Activated naive CD8-positive, alpha-beta T cell treated with anti-CD3 and anti-CD28 coated beads for 36 hours (primary cell): ENCODE measurements at places on chromosomes 11 and 22.

GRCh38 chr22:50606165-50606945 is 5.8 kb downstream of the MAPK8IP2 start:
- no peak overlapping the region for H3K4me3 ChIP-seq
- H3K27me3 ChIP-seq = peaks cover 63% of the 10 kb centered on the region
- peaks cover 3% of the 10 kb centered on the region for H3K4me1 ChIP-seq
- no peak for DNase-seq
- no peak overlapping the region for H3K27ac ChIP-seq
- no peaks in the 10 kb centered on the region for H3K36me3 ChIP-seq

- H3K4me1 ChIP-seq = no peaks in the 10 kb centered on the region
- H3K27me3 ChIP-seq = no peaks in the 10 kb centered on the region
- H3K36me3 ChIP-seq = no peaks in the 10 kb centered on the region
- H3K27ac ChIP-seq = no peak overlapping the region
- no peak for DNase-seq
Measured at GRCh38 chr11:106939157-106939556, 79.1 kb downstream of the GUCY1A2 start.

DNA sequence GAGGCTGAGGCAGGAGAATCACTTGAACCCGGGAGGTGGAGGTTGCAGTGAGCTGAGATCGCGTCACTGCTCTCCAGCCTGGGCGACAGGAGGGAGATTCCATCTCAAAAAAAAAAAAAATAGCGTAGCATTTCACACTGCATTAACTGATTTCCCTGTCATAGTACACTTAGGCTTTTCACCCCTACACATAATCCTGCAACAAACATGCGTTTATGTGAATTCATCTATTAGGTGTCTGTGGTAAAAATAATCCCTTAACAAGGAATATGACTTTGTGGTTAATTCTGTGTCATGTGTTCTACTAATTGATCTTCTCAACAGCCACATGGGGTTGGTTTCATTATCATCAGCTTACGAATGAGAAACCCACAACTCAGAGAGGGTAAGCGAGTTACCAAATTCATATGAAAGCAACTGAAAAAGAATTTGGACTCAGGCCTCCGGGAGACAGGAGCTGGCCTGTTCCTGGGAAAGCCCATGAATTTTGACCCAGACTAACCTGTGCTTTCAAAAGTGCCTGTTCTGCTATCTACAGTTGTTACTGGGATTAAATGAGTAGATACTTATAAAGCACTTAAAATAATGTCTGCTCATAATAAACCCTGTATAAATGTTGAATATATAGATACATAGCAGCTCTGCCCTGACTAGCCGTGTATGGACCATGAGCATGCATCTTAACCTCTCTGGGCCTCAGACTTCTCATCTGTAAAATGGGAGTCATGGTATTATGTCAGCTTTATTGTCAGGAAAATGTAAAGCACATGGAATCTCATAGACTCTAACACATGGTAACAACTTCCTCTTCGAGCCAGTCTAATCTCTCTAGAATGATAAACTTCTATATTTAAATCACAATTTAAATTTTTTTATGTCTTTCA is 36.6 kb downstream of the KCNJ1 start:
- no peaks in the 10 kb centered on the region for H3K36me3 ChIP-seq
- H3K4me3 ChIP-seq = no peak overlapping the region
- H3K4me1 ChIP-seq = peaks cover 19% of the 10 kb centered on the region
- no peak for DNase-seq
- H3K27me3 ChIP-seq = no peaks in the 10 kb centered on the region

- H3K4me1 ChIP-seq = no peaks in the 10 kb centered on the region
- no peak for DNase-seq
- H3K27me3 ChIP-seq = no peaks in the 10 kb centered on the region
- H3K36me3 ChIP-seq = no peaks in the 10 kb centered on the region
Measured at GRCh38 chr11:34284156-34284555, 73.7 kb downstream of the ABTB2 start.

GRCh38 chr11:67441098-67441563 is 2.1 kb downstream of the CORO1B start:
- no peak overlapping the region for H3K27ac ChIP-seq
- no peaks in the 10 kb centered on the region for H3K27me3 ChIP-seq
- peaks cover 33% of the 10 kb centered on the region for H3K36me3 ChIP-seq
- peak overlapping the region; percentile 34 for H3K4me3 ChIP-seq
- DNase-seq = no peak

DNA sequence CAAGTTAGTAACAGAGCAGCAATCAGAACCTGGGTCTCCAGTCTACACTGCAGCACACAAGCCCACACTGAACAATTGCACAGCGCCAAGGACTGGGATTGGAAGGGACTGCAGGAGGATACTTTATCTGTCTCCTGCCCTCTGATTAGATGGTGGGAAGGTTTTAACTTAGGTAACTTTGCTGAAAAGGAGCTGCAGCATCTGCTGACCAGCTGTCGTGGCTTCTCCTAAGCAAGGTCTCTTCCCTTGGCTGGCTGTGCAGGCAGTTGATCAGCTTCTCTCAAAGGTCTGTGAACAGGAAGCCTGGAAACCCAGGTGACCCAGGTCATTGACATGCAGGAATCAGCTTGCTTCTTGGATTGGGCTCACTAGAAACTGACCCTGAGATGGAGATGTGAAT is 82.4 kb downstream of the ISX start:
- H3K36me3 ChIP-seq = no peaks in the 10 kb centered on the region
- no peak for DNase-seq
- no peak overlapping the region for H3K4me3 ChIP-seq
- H3K27ac ChIP-seq = no peak overlapping the region

DNA sequence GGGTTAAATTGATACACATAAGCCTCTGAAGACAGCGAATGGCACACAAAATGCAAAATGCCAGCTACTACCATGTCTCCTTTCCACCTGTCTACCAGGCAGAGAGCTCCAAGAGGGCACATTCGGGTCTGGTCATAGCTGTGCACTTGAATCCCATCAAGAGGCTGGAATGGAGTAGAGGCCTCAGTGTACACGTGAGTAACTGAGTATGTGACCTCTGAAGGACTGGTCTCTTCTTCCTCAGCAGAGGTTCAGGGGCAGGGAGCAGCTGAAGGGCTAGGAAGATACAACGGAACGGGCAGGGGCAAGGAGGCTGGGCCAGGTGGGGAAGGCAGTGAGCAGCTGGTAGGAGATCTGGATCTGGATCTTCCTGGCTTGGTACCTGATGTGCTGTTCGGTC is 56.3 kb upstream of the PHOX2A start:
- H3K27me3 ChIP-seq = no peaks in the 10 kb centered on the region
- H3K4me3 ChIP-seq = no peak overlapping the region
- H3K27ac ChIP-seq = no peak overlapping the region
- no peak for DNase-seq

- no peak overlapping the region for H3K27ac ChIP-seq
- H3K36me3 ChIP-seq = no peaks in the 10 kb centered on the region
- no peak overlapping the region for H3K4me3 ChIP-seq
- DNase-seq = no peak
- H3K4me1 ChIP-seq = peaks cover 2% of the 10 kb centered on the region
Measured at GRCh38 chr22:19035474-19036228, 86.6 kb downstream of the DGCR2 start.

DNA sequence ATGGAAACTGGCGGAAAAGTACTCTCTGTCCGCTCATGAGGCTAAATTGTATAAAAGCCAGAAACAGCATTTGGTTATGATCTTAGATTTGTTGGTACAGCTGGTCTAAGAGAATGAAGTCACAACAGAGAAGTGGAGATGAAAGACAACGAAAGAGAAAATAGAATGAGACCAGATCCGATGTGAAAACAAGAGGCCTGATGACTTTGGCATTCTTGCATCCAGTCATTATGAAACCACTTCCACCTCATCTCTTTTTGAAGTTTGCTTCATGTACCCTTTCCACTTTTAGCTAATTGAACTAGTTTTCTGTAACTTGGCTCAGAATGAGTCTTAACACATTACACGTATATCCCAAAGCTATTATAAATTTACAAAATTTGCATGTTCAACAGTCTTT is 1431.7 kb downstream of the LRRC4C start:
- no peaks in the 10 kb centered on the region for H3K36me3 ChIP-seq
- DNase-seq = no peak
- H3K27ac ChIP-seq = no peak overlapping the region
- H3K4me1 ChIP-seq = no peaks in the 10 kb centered on the region
- no peaks in the 10 kb centered on the region for H3K27me3 ChIP-seq
- H3K4me3 ChIP-seq = no peak overlapping the region

GRCh38 chr11:121236115-121237001 is 56.2 kb upstream of the SC5D start:
- DNase-seq = no peak
- H3K4me3 ChIP-seq = no peak overlapping the region
- H3K36me3 ChIP-seq = no peaks in the 10 kb centered on the region
- no peak overlapping the region for H3K27ac ChIP-seq
- peaks cover 18% of the 10 kb centered on the region for H3K27me3 ChIP-seq
- peaks cover 13% of the 10 kb centered on the region for H3K4me1 ChIP-seq

DNA sequence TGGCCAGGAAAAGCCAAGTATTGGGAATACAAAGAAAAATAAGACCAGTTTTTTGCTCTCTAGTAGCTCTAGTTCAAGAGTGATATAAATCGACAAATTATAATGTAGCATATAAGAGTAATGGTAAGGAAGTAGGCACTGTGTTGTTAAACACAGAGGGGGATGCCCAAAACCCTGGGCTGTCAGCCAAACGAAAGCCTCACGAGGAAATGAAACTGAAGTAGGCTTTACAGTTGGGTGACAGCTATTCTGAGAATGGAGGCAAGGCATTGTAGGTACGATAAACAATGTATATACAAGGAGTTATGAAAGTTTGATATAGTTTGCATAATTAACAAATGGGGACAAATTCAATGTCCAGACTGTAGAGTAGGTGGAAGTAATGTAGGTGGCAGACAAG is 176.4 kb downstream of the FAM181B start:
- no peaks in the 10 kb centered on the region for H3K4me1 ChIP-seq
- H3K36me3 ChIP-seq = no peaks in the 10 kb centered on the region
- H3K4me3 ChIP-seq = no peak overlapping the region
- DNase-seq = no peak

- peak; percentile 12 for DNase-seq
- peaks cover 14% of the 10 kb centered on the region for H3K4me1 ChIP-seq
- peak overlapping the region; percentile 94 for H3K4me3 ChIP-seq
- H3K27ac ChIP-seq = peak overlapping the region; percentile 93
Measured at GRCh38 chr22:29580200-29580810, 608 bp downstream of the NIPSNAP1 start.

GRCh38 chr22:44443641-44444235 is 54.3 kb downstream of the RTL6 start:
- H3K27ac ChIP-seq = no peak overlapping the region
- H3K4me1 ChIP-seq = no peaks in the 10 kb centered on the region
- DNase-seq = no peak

GRCh38 chr22:40108396-40108795 is 69.3 kb upstream of the TNRC6B start:
- H3K4me3 ChIP-seq = peak overlapping the region; percentile 79
- H3K27me3 ChIP-seq = no peaks in the 10 kb centered on the region
- H3K27ac ChIP-seq = peak overlapping the region; percentile 89
- H3K4me1 ChIP-seq = peaks cover 73% of the 10 kb centered on the region

DNA sequence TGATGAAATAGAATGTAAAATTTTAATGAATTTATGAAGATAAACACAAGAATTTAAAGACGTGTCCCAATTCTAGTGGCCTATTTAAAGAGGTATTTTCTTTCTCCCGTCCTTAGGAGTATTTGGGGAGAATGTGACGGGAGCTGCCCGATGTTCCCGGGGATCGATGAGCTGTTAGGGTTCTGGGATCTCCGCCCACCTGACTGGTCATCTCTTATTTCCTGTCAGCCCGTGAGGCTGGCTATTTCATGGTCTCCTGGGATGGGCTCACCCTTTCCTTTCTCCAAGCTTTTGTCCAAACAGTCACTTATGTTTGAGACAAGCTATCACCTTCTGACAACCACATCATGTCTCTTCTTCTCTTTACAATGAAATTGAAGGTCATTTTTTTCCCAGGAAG is 16.9 kb upstream of the CLMP start:
- DNase-seq = no peak
- H3K4me1 ChIP-seq = no peaks in the 10 kb centered on the region
- H3K36me3 ChIP-seq = no peaks in the 10 kb centered on the region
- no peak overlapping the region for H3K27ac ChIP-seq
- peaks cover 41% of the 10 kb centered on the region for H3K27me3 ChIP-seq
- no peak overlapping the region for H3K4me3 ChIP-seq

DNA sequence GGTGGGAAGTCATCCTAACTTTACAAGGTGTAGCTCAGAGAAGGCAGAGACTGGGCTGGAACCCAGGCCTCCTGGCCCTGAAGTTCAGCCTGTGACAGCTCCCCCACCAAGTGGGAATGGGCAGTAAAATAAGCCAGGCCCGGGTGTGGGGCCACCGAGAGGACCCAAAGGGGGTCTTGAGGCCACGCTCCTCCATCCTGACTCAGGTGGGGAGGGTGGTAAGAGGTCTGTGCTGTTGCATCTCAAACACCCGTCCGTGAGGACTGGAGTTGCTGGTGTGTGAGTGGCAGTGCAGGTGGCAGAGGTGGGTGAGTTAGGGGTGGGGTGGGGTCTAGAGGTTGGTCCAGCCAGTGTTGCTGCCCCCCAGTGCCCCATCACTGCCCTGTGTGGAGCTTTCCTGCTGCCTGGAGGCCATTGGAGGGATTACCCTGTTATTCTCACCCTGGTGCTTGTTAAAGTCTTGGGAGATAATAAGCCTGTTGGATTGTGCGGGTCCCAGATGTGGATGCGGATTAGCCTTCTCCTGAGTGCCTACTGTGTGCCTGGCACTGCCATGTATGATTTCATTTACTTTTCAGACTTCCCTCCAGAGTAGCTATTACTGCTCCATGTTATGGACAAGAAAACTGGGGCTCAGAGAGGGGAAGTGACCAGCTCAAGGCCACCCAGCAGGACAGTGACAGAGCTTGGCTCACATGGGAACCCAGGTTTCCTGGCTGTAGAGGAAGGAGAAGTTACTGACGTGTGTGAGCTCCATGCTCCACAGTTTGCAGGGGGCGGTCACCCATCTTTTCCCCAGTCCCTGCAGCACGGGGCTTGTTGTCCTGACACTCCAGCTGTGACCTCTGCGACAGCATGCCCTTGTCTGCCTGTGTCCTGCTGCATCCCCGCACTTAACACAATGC is 12.9 kb downstream of the SERPINH1 start:
- no peaks in the 10 kb centered on the region for H3K27me3 ChIP-seq
- no peaks in the 10 kb centered on the region for H3K36me3 ChIP-seq
- DNase-seq = no peak

- H3K27me3 ChIP-seq = no peaks in the 10 kb centered on the region
- H3K27ac ChIP-seq = no peak overlapping the region
- H3K4me1 ChIP-seq = peaks cover 10% of the 10 kb centered on the region
- peaks cover 36% of the 10 kb centered on the region for H3K36me3 ChIP-seq
- DNase-seq = no peak
Measured at GRCh38 chr11:17859552-17859951, 125.0 kb downstream of the KCNC1 start.

- peaks cover 6% of the 10 kb centered on the region for H3K4me1 ChIP-seq
- no peak overlapping the region for H3K27ac ChIP-seq
- peaks cover 11% of the 10 kb centered on the region for H3K36me3 ChIP-seq
- peaks cover 20% of the 10 kb centered on the region for H3K27me3 ChIP-seq
- DNase-seq = no peak
Measured at GRCh38 chr11:88105526-88105925, 69.7 kb downstream of the RAB38 start.

DNA sequence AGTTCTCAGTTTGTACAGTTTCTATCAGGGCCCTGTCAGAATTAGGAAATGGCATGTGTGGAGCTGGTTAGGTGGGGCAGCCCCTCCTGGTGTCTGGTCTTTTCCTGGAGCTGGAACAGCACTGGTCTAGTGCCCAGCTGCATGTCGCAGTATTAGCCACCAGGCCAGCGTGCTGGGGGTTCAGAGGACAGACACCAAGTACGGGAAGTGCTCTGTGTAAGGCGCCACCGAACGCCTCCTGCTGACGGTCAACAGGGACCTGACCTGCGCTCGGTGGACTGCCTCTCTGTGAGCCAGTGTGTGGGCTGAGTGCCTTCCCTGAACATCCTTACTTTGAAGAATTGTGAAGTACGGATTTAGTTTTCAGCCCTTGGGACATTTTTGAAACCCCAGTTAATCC is 33.9 kb downstream of the AP2A2 start:
- H3K4me3 ChIP-seq = no peak overlapping the region
- no peaks in the 10 kb centered on the region for H3K27me3 ChIP-seq
